NCI-H1105 (cell line): ENCODE measurements at places on chromosomes 12 and 14.

DNA sequence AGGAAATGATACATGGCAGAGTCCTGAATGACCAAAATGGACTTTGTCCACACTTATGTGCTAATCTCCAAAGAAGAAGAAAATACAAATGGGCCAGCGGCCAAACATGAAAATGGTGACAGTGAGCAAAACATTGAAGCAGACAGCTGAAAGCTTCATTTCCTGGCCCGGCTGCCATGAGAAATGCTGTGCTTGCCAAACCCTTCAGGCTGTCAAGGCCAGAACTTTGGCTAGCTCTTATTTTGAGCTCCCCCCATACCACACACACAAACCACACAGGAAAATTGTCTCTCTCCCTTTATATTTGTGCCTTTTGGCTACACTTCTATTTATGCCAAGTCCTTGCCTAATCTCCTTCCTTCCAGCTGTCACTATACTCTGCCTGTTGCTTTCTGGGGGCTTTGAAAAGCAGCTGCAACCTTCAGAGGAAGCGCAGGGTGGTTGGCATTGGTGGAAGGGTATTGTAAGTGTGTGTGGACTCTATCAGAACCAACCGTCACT is 323.8 kb downstream of the RAD51B start:
- DNase-seq: no peak

DNA sequence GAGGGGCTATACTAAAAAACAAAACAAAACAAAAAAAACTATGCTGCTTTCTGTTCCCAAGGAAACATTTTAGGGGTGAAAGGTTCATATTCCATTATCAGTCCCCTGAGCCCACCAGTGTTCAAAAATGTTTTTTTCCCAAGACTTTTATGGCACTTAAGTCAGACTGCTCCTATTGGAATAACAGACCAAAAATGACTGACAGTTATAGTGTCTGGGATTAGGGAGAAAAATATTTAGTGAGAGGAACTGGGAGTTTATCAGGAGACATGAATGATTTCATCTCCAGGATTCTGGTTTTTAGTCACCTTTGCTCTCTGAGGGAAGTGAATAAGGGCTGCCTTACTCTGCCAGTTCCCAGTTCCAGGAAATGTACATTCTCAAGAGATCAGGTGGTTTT is 68.0 kb downstream of the PDE3A start:
- no peak for DNase-seq

- DNase-seq: no peak
Measured at GRCh38 chr14:102726191-102726949, 50.9 kb upstream of the TRAF3 start.

- DNase-seq: no peak
Measured at GRCh38 chr12:28898038-28898437, 251.0 kb upstream of the FAR2 start.

DNA sequence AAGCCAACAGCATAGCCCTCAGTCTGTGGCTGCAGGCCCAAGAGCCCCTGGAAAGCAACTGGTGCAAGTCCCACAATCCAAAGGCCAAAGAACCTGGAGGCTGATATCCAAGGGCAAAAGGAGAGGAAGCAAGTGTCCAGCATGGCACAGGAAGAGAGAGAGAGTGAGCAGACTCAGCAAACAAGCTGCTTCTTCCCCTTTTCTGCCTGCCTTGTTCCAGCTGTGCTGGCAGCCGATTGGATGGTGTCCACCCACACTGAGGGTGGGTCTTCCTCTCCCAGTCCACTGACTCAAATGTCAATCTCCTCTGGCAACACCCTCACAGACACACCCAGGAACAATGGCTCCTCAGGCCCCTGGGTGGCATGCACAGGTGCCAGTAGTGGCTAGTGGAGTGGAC is 33.5 kb downstream of the SMCO2 start:
- no peak for DNase-seq

DNA sequence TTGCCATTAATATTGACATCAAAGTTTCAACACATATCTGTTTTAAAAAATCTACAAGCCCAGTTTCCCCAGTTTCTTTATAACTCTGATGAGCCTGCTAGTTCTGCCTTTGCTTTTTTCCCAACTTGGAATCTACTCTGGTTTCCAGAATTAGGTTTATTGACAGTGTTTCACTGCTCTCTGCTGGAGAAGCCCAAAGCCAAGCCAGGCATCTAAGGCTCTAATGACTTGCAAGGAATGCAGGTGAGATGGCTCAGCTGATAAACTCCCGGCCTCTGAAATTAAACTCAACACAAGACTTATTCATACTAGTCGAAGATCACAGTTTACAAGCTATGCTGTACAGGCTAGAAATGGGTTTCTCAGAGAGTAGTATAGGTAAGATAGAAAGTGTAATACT is 54.3 kb downstream of the HMGA2 start:
- DNase-seq: no peak

- no peak for DNase-seq
Measured at GRCh38 chr14:60670989-60671388, 21.7 kb upstream of the SIX1 start.

GRCh38 chr12:62481843-62482540 is 15.4 kb downstream of the MON2 start:
- DNase-seq: no peak

GRCh38 chr12:23938422-23938821 is 11.0 kb downstream of the SOX5 start:
- no peak for DNase-seq

- DNase-seq: no peak
Measured at GRCh38 chr14:51014625-51015024, 70.3 kb upstream of the PYGL start.
